ENCODE measurements at places on chromosomes 7 and 10.

DNA sequence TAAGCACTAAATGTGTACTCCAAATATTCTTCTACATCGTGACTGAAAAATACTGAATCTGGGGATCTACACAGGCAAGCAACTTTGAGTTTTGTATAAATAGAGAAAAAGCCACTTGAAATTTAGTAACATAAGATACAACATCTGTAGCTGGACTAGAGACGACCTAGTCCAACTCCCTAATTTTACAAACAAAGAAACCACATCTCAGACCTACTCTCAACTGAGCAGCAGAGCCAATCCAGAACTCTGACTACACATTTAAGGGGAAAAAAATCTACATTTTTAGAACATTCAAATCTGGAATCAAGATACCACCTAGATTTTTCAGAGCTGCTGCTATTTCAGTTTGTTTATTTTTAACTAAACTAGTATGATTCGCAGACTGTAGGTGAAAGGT is 88.9 kb downstream of the CABCOCO1 start:
- DNase-seq = no peak

DNA sequence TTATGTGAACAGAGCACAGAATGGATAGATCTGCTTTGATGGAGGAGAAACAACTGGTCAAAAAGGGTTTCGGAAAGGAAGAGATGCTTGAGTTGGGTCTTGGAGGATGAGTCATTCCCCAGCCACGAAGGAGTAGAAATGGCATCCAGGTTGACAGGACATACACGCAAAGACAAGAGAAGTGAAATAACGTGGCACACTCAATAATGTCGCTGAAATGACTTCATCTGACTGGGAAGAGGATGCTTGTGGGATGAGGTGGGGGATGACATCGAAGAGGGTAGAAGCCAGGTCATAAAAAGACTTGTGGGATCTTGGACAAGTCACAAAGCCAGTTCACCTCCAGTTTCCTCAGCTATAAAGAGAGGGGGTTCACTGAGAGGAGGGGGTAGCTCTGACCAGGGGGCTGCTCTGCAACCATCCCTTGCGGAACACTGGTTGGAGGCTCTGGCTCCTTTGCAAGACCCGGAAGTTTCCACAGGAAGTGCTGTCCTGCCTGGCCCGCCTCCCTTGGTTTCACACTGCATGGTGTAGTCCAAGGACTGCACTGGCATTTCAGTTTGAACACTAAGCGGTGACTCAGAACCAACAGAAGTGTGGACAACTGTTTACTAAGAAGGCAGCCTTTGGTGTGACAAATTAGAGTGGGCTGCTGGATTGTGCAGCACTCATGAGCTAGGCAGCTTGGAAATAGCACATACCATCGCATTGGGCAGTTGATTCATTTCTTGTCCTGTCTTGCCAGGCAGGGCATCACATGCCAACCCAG is 189.9 kb upstream of the ADO start:
- DNase-seq = no peak

- DNase-seq = no peak
Observed at GRCh38 chr7:151837285-151838042, 39.5 kb downstream of the PRKAG2 start.

GRCh38 chr10:93461807-93462178 is 20.3 kb downstream of the MYOF start:
- DNase-seq = no peak

DNA sequence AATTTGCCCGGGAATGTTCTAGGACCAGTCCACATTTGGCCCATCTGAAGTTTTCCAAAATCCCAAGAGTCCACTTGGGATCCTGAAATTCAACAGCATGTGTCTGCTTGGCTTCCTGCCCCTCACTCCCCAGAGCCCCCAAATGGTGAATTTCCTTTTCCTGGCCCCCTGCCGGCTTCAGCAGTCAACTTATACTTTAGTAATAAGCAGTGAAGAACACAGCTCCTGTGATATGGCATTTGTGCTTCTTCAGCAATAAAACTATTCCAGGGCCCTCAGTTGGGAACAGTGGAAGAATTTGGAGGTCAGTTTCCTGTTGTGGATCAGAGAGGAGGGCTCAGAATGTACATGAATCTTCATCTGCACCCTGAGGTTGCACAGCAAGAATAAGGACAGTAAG is 51.1 kb downstream of the PRF1 start:
- no peak for DNase-seq

- DNase-seq = no peak
Observed at GRCh38 chr10:125661941-125662515, 20.9 kb downstream of the TEX36 start.

GRCh38 chr10:21497177-21497807 is 28.2 kb downstream of the SKIDA1 start:
- DNase-seq = no peak

DNA sequence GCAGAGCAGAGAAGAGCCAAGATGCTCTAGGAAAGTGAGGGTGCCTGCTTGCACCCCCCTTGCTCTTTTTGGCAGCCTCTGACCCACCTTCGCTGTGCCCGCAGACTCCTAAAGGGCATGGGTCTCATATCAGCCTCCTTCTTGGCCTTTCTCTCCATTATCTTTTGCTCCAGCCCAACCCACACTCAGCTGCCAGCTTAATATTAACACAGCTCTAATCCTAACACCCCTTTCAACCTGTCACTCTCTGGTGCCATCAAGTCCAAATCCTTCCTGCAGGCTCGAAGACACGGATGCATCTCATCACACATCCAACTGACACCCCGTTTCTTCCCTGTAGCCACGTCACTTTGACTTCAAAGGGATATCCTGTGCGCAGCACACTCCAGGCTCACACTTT is 171.6 kb upstream of the AUTS2 start:
- no peak for DNase-seq

- DNase-seq = no peak
Observed at GRCh38 chr10:48652344-48652743, 32.3 kb upstream of the WDFY4 start.

GRCh38 chr10:77978360-77978759 is 51.0 kb downstream of the POLR3A start:
- DNase-seq = no peak

DNA sequence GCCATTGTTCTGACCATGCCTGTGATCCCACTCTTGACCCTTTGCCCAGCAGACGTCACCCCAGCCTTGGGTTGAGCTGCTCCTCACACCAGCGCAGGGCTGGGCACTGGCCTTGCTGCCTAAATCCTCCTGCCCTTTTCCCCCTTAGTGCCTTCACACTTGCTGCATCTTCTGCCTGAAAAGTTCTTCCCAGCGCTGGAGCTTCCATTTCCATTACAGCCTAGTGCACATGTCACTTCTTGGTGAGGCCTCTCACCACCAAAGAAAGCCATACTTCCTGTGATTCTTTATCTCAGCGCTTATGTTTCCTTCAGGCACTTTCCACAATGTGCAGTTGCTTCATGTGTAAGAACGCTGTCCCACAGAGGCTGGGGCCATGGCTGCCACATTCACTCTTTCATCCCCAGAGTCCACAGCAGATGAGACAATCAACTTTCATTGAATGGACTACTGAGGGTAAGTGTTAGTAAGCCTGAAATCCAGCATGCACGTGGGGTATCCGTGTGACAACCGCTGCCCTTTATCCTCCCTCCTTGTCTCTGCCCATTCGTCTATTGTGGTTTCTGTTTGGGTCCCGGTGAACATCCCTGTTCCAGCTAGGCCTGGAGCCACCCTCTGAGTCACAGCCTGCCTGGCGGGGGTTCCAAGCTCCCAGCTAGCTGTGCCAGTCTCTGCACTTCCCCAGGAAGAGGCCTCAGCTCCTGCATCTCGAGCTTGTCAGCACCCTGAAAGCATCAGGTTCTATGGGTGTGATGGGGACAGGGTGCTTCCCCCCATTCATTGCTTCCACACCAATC is 37.3 kb downstream of the ADRA2A start:
- DNase-seq = no peak

DNA sequence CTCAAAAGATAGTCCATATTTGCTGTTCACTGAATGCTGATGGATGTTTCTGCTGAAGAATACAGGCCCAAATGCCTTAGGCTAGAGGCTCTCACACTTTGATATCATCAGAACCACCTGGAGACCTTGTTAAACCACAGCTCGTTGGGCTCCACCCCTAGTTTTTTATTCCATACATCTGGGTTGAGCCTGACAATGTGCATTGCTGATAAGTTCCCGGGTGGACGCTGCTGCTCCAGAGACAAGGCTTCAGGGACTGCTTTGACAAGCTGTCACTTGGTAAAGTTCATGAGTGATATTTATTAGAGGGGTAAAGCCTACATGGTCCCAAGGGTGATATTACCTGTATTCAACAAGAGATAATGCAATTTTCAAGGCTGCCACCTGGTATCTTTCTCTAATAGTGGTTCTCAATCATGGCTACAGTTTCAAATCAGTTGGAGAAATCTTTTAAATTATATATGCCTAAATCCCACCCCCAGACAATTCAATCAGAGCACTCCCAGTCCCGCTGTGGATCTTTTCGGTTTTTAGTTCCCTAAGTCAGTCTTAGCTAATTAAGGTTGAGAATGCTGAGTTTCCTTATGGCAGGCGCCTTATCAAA is 107.1 kb upstream of the GSDME start:
- DNase-seq = no peak

GRCh38 chr7:98800996-98801395 is 68.8 kb downstream of the TMEM130 start:
- DNase-seq = no peak

DNA sequence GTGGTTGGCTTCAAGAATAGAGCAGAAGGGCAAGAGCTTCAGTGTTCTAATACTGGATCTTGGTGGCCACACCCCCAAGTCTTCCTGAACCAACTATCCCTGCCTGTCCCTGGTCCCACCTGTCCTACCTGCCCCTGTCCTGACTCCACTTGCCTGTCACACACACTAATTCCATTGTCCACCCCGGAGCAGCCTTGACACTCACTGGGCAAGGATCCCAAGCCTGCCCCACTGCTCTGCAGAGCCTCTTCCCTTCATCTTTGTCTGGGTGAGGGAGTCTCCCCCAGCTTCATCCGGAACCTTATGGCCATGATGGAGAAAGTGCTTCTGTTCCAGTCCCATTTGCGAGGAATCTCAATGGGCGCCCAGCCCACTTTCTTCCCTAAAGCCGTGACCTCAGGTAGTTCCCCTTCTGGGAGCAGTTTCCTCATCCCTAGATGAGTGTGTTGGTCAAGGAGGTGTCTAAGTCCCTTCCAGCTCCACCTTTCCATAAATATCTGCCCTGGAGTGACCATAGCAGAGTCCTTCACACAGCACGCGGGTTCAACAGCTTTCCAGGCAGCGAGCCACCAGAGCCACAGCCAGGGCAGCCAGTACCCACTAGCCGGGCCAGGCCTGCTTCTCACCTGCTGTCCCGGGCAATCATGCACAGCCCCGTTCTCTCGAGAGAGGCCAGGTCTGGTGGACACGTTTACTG is 61.5 kb downstream of the VIPR2 start:
- no peak for DNase-seq

- DNase-seq = no peak
Observed at GRCh38 chr10:115606086-115606485, 512.9 kb downstream of the ATRNL1 start.

DNA sequence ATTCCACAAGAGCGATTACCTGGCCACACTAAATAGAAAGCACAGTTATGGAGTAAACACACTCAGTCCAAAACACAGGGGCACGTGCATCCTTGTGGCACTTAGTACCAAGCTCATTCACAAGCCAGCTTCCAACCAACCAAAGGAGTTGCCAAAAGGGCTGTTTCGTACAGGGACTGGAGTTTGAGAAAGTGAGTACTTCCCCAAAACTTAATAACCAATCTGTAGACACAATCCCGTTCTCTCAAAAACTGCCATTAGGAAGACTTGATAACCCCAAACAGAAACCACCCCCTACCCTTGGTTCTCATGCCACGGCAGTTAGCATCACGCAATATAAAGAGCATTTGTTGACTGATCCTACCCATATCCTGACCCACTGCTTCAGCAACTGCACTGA is 166.2 kb upstream of the ASAH2 start:
- DNase-seq = no peak

- DNase-seq = no peak
Observed at GRCh38 chr7:29567174-29567573, 3.5 kb downstream of the PRR15 start.

- DNase-seq = no peak
Observed at GRCh38 chr10:42990721-42991441, 86.0 kb upstream of the RET start.

DNA sequence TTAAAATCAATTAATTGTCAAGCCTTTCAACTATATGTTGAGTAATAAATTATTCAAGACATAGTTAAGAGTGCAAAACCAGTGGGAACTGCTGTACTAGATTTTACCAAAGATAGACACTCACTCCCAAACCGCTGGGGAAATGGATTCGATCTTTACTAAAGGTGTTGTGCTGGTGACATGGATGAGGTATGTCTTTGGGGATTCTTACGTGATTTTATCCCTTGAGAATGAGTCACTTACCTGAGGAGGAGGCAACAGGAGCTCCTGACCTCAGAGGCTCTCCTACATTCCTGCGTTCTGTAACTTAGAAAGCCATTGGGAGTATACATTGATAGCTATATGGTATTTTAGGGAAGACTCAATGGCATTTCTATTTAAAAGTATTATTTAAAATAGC is 165.5 kb downstream of the PKD1L1 start:
- DNase-seq = no peak

- DNase-seq = no peak
Observed at GRCh38 chr7:27616914-27617548, 45.7 kb downstream of the HIBADH start.

DNA sequence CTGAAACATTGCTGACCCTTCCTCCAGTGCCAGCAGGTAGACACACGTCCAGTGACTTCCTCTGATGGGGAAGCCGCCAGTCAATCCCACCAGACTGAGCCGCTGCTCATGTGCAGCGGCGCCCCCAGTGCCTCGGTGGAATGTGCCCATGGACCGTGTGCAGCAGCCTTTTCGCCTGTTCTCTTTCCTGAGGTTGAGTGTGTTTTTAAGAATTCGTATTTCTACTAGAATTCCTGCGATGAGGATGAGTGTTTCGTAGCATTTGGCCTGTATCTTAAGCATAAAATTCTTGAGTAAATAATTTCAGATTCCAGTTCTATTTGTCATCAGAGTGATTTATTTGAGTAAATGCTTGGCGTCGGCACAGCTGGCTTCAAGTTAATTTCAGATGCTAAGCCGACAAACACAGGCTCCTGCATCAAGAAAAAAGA is 35.4 kb downstream of the BNIP3 start:
- DNase-seq = no peak

DNA sequence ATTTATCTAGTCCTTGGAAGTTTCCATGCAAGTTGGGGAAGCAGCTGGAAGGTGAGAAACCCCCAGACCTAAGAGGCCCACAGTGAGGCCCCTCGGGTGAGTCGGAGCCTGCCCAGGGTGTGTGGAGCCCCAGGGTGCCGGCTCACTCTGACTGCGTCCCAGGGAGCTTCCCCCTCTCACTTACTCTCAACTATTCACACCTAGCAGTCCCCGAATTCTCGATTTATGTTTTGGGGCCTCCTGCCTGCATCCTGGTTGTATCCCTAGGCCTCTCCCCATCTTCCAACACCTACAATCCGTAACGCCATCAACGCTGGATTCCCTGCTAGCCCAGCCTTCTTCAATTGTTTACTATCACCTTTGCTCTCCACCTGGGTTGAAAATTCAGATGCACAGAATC is 63.9 kb downstream of the PRKAG2 start:
- DNase-seq = no peak

Measured in iPS DF 19.7 (cell line).